ENCODE measurements at places on chromosomes 16 and 17. TPM values are rescaled to one million over a fixed set of nuclear protein-coding genes. Genes with fewer than 3 reads are reported as not detected.

The ZNF385C gene
- not detected for total RNA-seq

The MT1X gene
- total RNA-seq: 192 TPM

The PPP1R27 gene
- not detected for total RNA-seq

The GSDMA gene
- 1.6 TPM for total RNA-seq

The TLE7 gene
- total RNA-seq: not detected

The CDC6 gene
- 67.3 TPM for total RNA-seq

The RNF135 gene
- total RNA-seq: 4.2 TPM

The ATP1B2 gene
- 0.13 TPM for total RNA-seq

The ABCA8 gene
- 0.35 TPM for total RNA-seq

The PRSS36 gene
- 0.78 TPM for total RNA-seq

The CMIP gene
- total RNA-seq: 23.5 TPM

The AOC2 gene
- total RNA-seq: 3.7 TPM

The ST6GALNAC2 gene
- not detected for total RNA-seq

The CHP2 gene
- total RNA-seq: not detected

The INCA1 gene
- not detected for total RNA-seq

The ACSM3 gene
- total RNA-seq: 5.7 TPM

The PRM3 gene
- not detected for total RNA-seq

The MT1F gene
- 14.4 TPM for total RNA-seq

The KREMEN2 gene
- 0.11 TPM for total RNA-seq

The KRT24 gene
- total RNA-seq: not detected

The MMP25 gene
- 0.46 TPM for total RNA-seq

The ALOX15B gene
- 0.14 TPM for total RNA-seq

The SOX15 gene
- 0.38 TPM for total RNA-seq

The AIPL1 gene
- total RNA-seq: not detected

The DBNDD1 gene
- 1.2 TPM for total RNA-seq

The GPRC5C gene
- total RNA-seq: 0.76 TPM

The IL32 gene
- 585 TPM for total RNA-seq

The FBXO39 gene
- not detected for total RNA-seq

The MYH1 gene
- total RNA-seq: not detected

The CX3CL1 gene
- total RNA-seq: not detected

The EVPLL gene
- not detected for total RNA-seq

The CNGB1 gene
- total RNA-seq: not detected

The KRTAP4-11 gene
- not detected for total RNA-seq

The SPECC1 gene
- 3.9 TPM for total RNA-seq

The TMEM238L gene
- total RNA-seq: not detected

The UTS2R gene
- not detected for total RNA-seq
